Psoas muscle (tissue), 8 donors: ENCODE measurements at places on chromosomes 13 and 19. TPM values are rescaled to one million over a fixed set of nuclear protein-coding genes. Genes with fewer than 3 reads are reported as not detected.

- no peak for DNase-seq
These were observed 24.2 kb downstream of the C19orf12 start for GRCh38 chr19:29690842-29691241.

Gene CEACAM4
- not detected for total RNA-seq

DNA sequence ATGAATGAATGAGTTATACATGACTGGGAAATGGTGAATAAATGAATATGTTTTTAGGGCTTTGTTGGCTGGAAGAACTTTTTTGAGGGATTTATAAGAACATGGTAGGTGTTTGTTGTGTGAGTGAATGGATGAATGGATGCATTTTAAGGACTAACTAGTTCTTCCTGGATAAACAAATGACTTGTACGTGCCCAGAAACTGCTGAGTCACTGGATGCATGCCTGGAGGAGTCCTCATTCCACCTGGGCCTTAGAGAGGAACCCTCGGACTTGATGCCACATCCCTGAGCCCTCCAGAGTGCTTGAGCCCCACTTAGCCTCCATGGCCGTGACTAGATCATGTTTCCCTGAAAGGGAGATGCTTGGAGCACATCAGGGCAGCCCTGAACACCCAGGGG, 153.4 kb downstream of the DPF1 start:
- DNase-seq = no peak

DNA sequence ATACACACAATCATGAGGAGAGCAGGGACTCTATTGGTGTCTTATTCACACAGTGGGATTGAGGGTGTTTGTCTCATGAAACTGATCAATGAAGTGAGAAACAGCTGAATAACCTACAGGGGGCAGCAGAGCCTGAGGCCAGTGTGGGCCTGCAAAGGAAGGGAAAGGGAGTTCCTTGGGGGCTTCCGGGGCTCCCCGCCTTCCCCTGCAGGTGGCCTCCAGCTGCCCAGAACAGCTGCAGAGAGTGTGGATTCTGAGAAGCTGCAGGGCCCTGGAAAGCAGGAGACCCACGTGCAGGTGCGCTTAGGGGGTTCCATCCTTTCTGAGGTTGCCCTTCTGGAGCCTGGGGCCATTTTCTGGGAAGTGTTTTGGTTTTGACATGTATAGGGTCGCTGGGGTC, 20.1 kb downstream of the ZNF763 start:
- DNase-seq = no peak

- no peak for DNase-seq
These were observed 316.2 kb downstream of the MTUS2 start for GRCh38 chr13:29136341-29136740.

DNA sequence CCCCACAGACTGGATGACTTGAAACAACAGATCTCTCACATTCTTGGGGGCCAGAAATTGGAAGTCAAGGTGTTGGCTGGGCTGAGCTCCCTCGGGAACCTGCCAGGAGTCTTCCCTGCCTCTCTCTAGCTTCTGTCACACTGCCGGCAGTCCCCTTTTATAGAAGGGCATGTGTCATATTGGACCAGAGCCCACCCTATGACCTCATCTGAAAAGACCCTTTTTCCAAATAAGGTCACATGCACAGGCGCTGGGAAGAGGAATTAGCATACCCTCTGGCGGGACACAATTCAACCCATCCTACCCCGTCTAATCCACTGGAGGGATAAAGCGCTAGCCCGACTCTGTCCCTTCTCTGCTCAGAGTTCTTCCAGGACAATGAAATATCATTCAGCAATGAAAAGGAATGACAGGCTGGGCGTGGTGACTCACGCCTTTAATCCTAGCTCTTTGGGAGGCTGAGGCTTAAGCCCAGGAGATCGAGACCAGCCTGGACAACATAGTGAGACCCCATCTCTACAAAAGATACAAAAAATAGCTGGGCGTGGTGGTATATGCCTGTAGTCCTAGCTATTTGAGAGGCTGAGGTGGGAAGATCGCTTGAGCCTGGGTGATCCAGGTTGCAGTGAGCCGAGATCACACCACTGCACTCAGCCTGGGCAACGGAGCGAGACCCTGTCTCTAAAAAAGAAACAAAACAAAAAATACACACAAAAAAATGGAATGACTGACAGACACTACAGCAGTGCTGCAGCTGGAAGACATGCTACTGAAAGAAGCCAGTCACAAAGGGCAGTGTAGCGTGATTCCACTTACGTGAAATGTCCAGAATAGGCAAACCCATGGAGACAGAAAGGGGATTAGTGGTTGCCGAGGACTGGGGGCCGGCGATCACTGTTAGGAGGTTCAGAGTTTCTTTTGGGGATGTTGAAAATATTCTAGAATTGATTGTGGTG, 28.5 kb downstream of the MEIS3 start:
- DNase-seq = peak; percentile 15

Gene C5AR1
- total RNA-seq = 6.3 TPM
